ENCODE measurements at places on chromosomes 16 and 17.

DNA sequence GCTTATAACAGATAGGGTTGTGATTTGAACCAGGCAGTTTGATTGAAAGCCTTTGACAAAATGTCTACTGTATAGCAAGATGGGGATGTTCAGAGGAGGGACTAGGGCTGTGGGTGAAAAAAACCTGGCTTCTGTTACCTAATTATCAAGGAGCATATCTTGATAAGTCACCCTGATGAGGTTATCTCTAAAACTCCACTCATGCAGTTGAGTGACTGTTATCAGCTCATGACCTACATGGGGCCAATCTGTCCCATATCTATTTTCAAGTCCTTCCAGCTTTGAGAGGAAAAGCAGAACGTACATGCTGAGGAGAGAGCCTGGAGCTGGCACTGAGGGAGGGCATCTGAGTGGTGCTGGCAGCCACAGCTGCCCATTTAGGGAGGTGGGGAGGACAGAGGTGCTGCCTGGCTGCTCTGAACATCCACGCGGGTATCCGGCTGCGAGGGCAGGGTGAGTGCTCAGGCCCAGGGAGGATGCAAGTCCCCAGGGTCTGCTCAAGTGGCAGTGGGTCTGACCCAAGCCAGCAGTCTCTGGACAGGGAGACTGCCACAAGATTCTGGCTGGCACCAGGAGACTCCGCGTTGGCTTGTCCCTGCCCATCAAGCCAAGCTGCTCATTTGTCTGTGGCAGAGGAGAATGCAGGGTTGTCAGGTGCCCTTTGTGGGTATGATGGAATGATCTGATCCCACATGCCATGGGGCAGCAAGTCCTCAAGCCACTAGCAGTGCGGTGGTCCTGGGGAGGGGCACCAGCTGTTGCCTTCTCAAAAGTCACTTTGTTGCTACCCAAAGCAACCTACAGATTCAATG is 29.2 kb downstream of the ATPAF2 start:
- DNase-seq: no peak

- no peak for DNase-seq
These were observed 76.5 kb upstream of the GSE1 start for GRCh38 chr16:85536411-85537330.

DNA sequence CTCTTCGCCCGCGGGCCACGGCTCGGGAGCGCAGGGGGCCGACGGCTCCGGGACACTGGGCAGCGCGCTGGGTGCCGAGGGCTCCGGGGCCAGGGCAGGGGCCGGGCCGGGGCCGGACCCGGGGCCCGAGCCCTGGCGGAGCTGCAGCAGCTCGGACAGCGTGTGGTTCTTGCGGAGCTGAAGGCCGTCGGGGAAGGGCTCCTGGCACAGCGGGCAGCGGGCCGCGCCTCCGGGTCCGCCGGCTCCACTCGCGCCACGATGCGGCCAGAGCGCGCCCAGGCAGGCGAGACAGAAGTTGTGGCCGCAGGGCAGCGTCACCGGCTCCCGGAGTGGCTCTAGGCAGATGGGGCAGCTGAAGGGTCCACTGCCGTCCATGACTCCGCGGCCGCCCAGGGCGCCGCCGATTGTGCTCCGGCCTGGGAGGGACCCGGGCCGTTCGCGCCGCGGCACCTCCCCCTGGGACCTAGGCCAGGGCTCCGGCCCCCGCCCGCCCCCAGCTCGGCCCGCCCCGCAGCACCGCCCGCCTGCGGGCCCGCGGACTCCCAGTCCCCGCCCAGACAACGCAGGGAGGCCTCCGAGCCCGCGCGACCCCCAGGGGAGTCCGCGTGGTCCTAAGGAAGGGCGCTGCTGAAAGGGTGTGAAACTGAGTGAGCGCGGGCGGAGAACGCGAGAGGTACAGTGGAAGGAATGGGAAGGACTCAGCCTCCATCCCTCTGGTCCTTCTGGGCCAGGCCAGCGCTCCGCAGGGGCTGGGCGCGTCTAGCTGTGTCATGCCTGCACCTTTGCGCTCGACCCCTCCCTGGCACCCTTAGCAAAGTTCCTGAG is at the start of gene TRIM47:
Gene TRIM47 (minus strand): TSS at position 408 of the 825 bp plus-strand sequence. CDS start 33 bp downstream, at position 375.
- DNase-seq: peak; percentile 58

DNA sequence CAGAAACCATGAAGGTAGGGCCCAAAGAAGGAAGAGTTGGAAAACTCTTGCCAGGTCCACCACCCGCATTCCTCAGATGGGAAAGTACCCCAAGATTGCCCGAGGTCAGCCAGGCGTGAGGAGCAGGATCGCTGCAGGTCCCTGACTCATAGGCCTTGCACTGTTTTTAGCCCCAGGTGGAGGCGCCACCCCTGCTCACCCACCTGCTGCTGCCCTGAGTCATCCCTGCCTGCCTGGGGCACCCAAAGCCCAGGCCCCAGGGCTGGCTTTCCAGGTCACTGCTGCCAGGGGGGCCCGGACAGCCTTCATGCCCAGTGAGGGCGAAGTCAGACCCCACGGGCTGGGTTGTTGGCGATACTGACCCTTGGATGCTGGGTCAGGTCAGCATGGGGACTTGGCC is 100.9 kb downstream of the AMFR start:
- no peak for DNase-seq

- DNase-seq: no peak
These were observed 7.3 kb downstream of the DLX4 start for GRCh38 chr17:49976163-49976827.

DNA sequence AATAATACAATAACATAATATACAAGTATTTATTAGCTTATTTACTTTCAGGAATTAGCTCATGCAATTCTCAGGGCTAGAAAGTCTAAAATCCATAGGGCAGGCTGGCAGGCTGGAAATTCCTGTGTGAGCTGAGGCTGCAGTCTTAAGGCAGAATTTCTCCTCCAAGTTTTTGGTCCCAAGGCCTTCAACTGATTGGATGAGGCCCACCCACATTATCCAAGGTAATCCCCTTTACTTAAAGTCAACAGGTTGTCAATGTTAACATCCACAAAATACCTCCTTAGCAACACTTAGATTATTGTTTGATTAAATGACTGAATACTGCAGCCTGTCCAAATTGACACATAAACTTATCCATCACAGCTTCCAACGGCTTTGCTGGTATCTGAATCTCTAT is 32.9 kb upstream of the SOX9 start:
- DNase-seq: no peak

GRCh38 chr17:15740570-15741120 is 8.6 kb downstream of the TBC1D26 start:
- no peak for DNase-seq

All from suppressor macrophage treated with lipopolysaccharide for 4 hours (primary cell).